ENCODE measurements at places on chromosomes 16 and 17.
A peak's percentile ranks its signal among the peaks of the same experiment; 100 is the strongest.

GRCh38 chr17:80358131-80358530 is 56.8 kb upstream of the ENDOV start:
- DNase-seq, result no peak

DNA sequence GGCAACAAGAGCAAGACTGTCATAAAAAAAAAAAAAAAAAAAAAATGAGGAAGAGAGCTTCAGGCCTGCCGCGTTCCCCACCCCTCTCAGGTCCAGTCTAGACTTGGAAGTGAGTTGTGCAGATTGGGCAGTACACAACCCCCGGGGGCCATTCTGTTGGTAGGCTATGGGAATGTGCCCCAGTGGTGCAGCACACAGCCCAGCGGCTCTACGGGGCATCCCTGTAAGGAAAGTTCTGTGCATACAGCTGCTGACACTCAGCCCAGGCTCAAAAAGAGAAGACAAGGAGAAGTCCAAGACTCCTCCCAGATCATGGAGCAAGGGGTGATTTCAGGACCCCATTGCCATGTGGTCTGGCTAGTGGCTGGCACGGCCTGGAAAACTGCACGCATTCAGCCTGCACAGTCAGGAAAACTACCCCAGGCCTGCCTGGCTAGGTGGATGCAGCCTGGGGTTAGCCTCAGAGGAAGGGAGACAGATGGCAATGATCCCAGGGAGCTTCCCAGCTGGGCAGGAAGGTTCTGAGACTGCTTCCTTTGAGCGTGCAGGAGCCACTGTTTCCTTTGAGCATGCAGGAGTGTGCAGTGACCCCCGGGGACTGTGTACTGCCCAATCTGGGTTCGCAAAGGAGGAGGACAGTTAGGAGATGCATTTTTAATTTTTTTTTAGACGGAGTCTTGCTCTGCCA is 44.8 kb downstream of the PECAM1 start:
- peak; percentile 58 for DNase-seq

- no peak for DNase-seq
These were observed 209.9 kb downstream of the GSG1L start for GRCh38 chr16:27853651-27854050.

DNA sequence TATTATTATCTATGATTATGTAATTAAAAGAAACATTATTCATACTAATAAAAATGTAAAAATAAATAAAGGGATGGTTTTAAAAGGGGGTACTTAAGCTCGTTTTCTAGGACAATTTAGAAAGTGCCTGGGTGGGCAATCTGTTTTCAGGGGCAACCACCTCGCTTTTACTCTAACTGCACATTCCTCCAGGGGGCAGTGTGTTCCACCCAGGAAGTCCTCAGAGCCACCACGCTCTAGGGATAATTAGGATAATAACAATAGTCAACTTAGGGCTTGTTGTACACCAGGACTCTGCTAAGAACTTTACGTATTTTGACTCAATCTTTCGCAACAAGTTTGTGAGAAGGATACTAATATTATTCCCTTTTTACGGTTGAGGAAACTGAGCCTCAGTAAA is 396.7 kb upstream of the MAF start:
- peak; percentile 10 for DNase-seq

DNA sequence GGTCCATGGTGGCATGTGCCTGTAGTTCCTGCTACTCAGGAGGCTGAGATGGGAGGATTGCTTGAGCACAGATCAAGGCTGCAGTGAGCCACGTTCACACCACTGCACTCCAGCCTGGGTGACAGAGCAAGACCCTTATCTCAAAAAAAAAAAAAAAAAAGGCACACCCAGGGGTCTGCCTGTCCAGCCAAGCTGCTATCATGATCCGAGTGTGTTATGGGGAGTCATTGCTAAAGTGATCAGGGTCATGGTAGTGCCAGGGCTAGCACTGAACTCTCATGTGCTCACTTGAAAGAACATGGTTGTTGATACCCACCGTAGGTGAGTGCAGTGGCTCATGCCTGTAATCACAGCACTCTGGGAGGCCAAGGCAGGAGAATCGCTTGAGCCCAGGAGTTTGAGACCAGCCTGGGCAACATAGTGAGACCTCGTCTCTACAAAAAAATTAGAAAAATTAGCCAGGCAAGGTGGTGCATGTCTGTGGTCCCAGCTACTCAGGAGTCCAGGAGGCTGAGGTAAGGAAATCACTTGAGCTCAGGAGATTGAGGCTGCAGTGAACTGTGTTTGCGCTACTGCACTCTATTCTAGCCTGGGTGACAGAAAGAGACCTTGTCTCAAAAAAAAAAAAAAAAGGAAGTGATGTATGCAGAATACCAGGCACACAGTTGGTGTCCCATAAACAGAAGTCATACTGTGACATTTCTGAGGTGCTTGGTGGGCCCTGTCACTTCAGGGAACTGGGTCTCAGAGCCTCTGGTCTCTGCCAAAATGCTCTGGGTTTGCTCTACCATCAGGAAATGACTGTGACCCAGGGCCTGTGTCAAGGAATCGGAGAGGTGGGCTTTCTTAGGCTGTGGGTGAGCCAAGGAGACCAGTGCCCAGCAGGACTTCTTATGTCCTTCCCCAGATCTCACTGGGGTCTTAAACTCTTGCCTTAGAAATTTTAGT is 2.2 kb downstream of the PRM1 start:
- no peak for DNase-seq

Data from WERI-Rb-1 (cell line).